HS-5 (cell line): ENCODE measurements at places on chromosomes 1 and 21.

DNA sequence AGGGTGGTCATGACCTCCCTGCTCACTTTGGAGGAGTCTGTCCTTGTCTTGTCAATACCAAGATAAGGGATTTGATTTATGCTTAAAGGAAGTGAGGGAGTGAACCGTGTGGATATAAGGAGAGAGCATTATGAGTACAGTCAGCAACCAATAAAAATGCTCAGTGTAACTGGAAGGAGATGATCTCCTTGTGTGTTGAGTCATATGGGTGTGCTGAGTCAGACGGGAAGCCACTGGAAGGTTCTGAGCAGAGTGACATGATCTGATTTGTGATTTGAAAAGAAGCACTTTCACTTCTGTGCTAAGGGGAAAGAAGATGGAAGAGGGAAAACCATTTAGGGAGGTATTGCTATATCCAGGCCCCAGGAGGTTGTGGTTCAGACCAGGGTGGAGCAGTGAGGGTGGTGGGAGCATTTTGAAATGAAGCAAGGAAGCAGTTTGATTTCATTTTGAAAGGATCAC, 2.5 kb upstream of the BCL10 start:
- DNase-seq: peak; percentile 93

DNA sequence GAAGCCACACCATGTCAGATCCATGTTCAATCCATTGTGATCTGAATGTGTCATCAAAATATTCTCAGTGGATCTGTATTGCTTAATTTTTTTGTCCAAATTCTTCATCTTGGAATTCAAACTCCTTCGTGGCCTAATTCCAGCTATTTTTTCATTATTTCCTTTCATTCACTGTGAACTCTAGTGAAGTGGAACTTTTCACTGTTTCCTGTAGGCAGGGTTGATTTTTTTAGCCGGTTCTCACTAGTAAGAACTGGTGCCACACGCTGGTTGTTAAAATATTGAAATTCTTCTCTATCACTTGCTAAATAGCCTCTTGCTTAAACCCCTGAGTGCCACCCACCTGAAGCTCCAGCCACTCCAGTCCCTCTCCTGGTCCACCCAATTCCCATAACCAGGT, 7.6 kb upstream of the S100A11 start:
- DNase-seq: no peak

DNA sequence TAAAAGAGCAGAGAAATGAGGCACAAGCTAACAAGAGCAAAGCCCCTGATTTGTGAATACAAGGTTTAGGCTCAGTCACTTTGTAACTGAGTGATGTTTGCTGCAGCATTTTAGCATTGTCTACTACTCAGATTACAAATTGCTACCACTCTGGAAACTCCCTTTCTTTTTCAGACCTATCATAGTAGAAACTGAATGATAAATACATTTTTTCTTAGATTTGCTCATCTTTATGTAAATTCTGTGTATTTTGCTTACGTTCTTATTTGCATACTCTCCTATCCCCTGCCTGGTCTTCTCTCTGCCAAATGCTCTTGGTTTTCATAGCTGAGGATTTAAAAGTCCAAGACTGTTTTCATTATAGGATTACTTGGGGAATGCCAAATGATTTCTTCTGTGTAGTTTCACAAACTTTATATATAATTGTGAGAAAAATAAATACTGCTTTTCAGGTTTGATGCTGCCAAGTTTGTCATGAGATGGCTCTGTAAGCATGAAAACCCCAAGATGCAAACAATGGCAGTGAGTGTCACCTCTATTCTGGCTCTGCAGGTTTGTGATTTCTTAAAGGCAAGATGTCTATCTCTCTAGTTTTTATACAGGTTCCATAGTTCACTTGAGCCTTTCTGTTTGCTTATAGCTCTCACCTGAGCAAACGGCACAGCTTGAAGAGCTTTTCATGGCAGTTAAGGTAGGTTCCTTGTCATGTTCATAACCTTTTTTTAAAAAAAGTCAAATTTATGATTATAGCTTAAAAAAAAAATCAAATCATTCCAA, 24.7 kb downstream of the ZYG11A start:
- DNase-seq: no peak

- DNase-seq: no peak
Measured at GRCh38 chr1:192658255-192658654, 22.3 kb downstream of the RGS13 start.

GRCh38 chr1:116439701-116440100, 66.7 kb downstream of the ATP1A1 start:
- no peak for DNase-seq

- no peak for DNase-seq
Measured at GRCh38 chr1:224456637-224456953, 22.0 kb upstream of the WDR26 start.
